ENCODE measurements at places on chromosomes 5 and 9.

- no peak for DNase-seq
These were observed 8.3 kb downstream of the SHB start for GRCh38 chr9:38060681-38061080.

GRCh38 chr5:137199966-137200365 lies 299.2 kb downstream of the SPOCK1 start:
- DNase-seq = no peak

- no peak for DNase-seq
These were observed 815.5 kb downstream of the TLE1 start for GRCh38 chr9:80873861-80874260.

DNA sequence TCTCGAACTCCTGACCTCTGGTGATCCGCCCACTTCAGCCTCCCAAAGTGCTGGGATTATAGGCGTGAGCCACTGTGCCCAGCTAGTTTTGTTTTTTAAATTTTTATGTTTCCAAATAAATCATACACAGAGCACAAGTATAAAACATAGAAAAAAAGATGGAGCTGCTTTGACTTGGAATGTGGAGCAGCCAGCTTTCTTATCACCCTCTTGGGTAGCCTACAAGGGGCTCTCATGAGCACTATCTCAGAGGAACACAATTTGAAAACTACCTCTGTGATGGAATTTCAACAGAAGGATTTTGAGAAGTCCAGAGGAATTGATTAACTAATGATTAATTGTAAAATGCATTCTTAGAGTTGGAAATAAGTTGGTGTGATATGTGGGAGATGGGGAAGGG lies 45.9 kb downstream of the NSD1 start:
- no peak for DNase-seq

- DNase-seq = no peak
These were observed 154.9 kb downstream of the ARRDC3 start for GRCh38 chr5:91228188-91228587.

DNA sequence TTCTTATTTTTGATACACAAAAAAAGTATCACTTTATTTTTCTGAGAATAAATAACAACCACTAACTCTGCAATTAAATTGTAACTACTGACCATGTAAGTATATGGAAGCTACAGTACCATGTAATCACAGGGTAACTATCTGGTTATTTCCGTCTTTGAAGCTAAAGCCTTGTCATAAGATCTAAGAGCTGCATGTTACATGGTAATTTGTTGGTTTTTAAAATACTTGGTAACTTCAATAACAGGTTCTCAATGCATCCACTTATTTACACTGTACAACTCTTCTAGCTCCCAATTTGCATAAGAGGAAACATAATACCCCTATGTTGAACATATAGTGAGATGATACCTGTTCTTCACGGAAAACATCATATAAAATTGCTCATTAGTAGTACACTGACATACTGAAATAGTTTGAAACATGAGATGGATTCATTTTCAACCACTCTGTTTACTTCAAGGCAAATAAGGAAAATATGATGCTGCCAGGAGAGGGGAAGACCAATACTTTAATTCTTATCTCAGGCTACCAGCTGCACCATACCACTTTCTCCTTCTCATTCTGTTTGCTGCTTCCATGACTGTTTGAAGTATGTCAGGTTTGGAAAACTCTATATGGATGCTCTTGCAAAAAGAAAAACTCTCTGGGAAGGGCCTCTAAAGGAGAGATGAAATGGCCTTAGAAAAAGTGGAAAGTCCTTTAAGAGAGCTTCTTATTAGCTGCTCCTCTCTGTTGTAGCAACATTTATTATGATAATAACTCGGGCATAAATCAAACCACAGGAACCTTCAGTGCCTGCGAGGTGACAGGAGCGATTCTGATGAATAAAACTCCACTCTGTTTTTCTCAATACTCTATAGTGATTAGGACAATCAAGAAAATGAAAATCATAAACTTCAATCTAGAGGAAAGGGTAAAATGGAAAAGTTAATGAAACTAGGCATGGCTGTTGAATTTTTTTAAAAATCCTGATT lies 150.2 kb downstream of the KIAA0825 start:
- no peak for DNase-seq

- no peak for DNase-seq
These were observed 59.8 kb downstream of the PHF2 start for GRCh38 chr9:93636172-93636661.

DNA sequence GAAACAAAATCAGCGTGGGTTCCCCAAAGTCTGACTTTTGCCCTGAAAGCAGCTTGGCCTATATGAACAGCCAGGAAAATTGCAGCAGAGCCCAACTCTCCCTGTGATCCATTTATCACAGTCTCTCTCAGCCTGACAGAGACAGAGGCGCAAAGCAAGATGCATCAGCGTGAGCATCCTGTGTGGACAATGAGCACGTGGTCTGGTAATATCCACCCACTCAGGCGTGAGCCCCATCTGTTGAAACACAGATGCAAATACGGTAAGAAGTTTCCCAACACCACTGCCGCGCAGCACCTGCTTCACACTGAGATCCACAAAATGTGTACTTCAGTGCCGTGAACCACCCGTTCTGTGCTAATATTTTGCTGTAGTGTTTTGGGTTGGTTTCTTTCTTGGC lies 114.6 kb downstream of the MRPL36 start:
- no peak for DNase-seq

- DNase-seq = no peak
These were observed 268.6 kb upstream of the ARRDC3 start for GRCh38 chr5:91651704-91652103.

- DNase-seq = no peak
These were observed 176.1 kb downstream of the GABRG2 start for GRCh38 chr5:162243651-162244050.

DNA sequence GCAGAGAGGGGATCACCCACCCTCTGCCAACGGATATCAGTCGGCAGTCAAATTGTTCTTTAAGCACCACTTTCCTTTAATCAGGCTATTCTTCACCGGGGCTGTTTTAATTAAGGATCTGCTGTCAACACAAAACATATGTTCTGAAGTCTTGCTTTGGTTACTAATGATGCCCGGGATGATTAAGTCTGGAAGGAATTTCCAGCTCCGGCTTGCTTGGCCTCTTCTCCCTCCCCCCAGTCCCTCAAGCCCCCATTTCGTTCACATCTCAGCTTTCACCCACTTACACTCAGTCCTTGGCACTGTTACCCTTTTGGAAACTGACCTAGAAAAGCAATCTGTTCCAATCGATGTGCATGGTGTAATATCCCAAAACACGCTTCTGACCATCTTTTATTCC lies 74.7 kb downstream of the MSX2 start:
- no peak for DNase-seq

- no peak for DNase-seq
These were observed 167.4 kb downstream of the GAPVD1 start for GRCh38 chr9:125428902-125429467.

GRCh38 chr5:5017827-5018577 lies 122.1 kb upstream of the ADAMTS16 start:
- DNase-seq = no peak

DNA sequence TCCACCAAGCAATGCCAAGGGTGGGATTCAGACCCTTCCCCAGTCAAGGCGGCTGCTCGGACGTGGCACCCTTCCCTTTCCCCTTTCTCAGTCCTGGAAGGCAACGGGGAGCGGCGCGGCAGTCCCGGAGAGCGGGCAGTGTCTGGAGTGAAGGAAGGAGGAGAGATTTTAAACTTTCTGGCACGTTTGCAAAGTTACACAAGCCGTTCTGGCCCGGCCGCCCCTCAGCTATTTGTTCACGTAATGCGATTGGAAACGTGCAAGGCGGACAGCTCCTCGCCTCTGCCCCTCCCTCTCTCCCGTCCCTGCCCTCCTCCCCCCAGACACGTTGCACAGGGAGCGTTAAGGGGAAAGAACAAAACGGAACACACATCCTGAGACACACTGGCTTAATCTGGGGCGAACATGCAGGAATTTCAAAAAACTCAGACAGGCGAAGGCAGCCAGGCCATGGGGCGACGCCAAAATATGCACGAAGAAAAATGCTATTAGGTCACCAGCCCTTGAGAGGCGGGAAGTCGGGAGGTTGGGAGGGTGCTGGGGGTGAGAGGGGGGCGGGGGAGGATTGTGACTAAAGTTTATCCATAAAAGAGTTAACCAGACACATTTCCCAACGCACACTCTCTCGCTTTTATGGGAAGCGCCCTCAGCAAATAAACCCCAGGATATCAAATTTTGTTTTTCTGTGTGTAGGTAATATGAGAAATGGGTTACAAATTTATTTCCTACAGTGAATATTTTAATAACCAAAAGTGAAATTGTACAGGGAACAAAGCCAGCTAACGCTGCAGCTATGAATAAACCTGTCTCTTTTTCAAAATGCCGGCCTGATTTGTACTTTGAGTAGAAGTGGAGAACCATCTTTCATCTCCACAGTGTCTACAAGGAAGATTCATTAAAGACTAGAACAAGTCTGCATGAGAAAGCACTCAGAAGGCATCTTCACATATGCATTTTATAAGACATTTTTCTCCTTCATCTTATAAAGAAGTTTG lies at the start of gene LOX:
Gene LOX (minus strand): TSS at position 144 of the 995 bp plus-strand sequence. CDS start 274 bp downstream, outside the sequence.
- no peak for DNase-seq
